ENCODE measurements at places on chromosomes 1 and 21. TPM values are rescaled to one million over a fixed set of nuclear protein-coding genes. Genes with fewer than 3 reads are reported as not detected.

The EXO1 gene
- total RNA-seq, result 11.9 TPM

The TIE1 gene
- 1,011 TPM for total RNA-seq

The CAPN8 gene
- total RNA-seq, result not detected

The SCYL3 gene
- 6.6 TPM for total RNA-seq

The C4BPB gene
- total RNA-seq, result 0.10 TPM

The SKI gene
- 40.5 TPM for total RNA-seq

The CADM3 gene
- total RNA-seq, result 1.3 TPM

The ID3 gene
- total RNA-seq, result 400 TPM

The PRKAA2 gene
- total RNA-seq, result 3.3 TPM

The GJA4 gene
- 269 TPM for total RNA-seq

The TACSTD2 gene
- 23.8 TPM for total RNA-seq

The AK5 gene
- total RNA-seq, result 20.6 TPM

The OR14K1 gene
- not detected for total RNA-seq

The CNIH3 gene
- 0.98 TPM for total RNA-seq

The FOXD2 gene
- total RNA-seq, result 0.33 TPM

The DAB1 gene
- total RNA-seq, result not detected

The SLC30A10 gene
- total RNA-seq, result not detected

The LCE3D gene
- not detected for total RNA-seq

The LCE1B gene
- not detected for total RNA-seq

The CRTC2 gene
- total RNA-seq, result 8.8 TPM
